ENCODE measurements at places on chromosomes 3 and 15. TPM values are rescaled to one million over a fixed set of nuclear protein-coding genes. Genes with fewer than 3 reads are reported as not detected.

DNA sequence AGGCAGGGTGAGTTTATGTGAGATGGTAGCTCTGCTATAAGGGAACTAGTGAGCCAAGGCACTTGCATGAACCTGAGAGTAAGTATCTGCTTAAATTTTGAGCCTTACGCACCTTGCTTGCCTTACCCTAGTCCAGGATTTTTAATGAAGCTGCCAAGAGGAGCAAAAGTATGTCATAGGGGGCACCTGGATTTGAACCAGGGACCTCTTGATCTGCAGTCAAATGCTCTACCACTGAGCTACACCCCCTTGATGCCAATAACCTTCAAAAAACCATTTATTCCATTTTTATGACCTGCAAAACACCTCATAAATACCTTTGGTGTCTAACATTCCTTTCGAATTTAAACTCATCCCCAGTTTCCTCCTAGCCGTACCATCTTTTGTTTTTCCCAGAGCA is 88.3 kb upstream of the ACP3 start:
- peak; percentile 24 for DNase-seq

GRCh38 chr3:10594915-10595314 is 89.5 kb upstream of the ATP2B2 start:
- peak; percentile 56 for DNase-seq

GRCh38 chr15:67076147-67076843 is 10.9 kb downstream of the SMAD3 start:
- peak; percentile 76 for DNase-seq

CCR9 gene
- polyA plus RNA-seq: not detected

FBXL2 gene
- polyA plus RNA-seq: 7.5 TPM

DNA sequence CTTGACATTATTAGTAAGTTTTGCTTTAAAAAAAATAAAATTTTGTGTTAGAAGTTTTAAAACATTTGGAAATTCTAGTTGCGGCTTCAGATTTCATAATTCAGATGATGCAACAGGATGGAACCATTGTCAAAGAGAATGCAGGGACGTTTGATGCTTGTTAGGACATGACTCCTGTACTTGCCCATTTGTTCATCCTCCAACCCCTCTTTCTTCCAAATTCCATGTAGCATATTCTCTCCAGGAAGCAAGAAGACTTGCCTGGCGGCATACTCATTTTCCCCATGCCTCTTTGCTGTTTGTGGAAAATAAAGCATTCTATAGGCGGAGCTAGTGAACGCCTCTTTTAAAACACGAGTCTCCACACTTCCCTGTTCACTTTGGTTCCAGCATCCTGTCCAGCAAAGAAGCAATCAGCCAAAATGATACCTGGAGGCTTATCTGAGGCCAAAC is at the start of gene CSTA:
Gene CSTA, plus strand, starts transcription at position 378 of the 453 bp plus-strand sequence. Its CDS starts 45 bp downstream, at position 423.
- no peak for DNase-seq

SAMMSON gene
- not detected for polyA plus RNA-seq

- no peak for DNase-seq
These were observed 7.1 kb downstream of the BLOC1S6 start for GRCh38 chr15:45594319-45594718.

GRCh38 chr3:195154111-195154791 is 116.7 kb downstream of the XXYLT1 start:
- DNase-seq: no peak

GRCh38 chr3:29850641-29851040 is 569.8 kb downstream of the RBMS3 start:
- no peak for DNase-seq

DNA sequence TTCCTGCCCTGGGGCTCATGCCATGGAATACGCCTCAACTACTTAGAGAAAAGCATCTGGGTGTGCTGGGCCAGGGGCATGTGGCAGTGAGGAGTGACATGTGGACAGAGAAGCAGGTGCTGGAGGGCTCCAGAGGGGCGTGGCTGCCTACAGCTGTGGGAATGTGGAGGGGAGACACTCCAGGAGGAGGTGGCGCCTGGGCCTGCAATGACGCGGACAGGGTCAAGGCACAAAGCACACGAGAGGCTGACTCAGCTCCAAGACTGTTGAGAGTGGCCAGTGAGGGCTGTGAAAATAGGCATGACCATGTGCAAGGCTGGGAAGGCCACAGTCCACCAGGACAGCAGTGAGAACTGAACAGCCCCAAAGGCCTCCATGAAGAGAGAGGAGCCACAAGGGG is 48.5 kb downstream of the PTH1R start:
- peak; percentile 60 for DNase-seq

GRCh38 chr15:77107531-77108355 is 36.8 kb upstream of the TSPAN3 start:
- peak; percentile 53 for DNase-seq

C3orf22 gene
- not detected for polyA plus RNA-seq

DNA sequence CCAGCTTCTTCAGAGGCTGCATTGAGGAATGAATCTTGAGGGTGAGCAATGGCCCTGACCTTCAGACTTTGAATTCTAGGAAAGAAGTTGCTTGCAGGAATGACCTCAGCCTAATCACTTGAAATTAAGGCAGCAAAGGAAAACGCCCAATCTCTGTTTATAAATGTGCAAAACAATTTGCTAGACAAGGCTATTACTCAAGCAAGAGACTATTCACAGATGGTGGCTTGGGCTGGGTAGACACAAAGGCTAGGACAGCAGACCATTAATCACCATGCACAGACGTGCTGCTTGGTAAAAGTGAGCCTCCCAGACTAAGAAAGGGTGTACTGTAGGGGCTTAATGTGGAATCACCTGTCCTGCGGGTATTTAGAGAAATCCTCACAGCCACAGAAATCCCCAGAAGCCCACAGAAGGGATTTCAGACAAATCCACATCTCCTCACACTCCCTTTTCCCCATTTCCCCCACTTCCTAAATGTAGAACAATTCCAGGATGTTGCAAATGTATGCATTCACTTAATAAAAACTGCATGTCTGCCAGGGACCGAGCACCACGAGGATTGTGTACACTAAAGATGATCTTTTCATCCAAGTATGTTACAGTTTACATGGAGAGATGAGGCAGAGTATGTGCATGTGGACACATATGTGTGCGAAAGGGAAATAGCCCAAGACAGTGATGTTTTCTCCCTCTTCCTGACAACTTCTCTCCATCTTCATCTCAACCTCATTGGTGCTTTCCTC is 259.5 kb downstream of the THSD4 start:
- DNase-seq: no peak

DNA sequence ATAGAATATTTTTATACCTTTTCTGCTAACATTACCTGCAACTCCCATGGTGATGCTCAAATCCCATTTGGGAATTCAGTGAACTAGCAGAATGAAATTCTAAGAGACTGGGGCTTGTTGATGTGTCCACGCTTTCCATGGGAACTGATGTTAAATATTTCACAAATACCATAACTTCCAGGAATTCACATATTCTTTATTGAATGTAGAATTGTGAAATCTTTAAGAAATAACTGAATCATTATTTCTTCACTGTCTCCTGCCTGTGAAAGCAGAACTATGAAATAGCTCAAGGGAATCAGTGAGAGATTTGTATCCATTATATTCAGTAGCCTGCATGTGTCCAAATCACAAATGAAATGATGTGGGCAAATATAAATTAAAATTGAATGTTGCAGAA is 130.8 kb downstream of the SERPINI1 start:
- no peak for DNase-seq

DNA sequence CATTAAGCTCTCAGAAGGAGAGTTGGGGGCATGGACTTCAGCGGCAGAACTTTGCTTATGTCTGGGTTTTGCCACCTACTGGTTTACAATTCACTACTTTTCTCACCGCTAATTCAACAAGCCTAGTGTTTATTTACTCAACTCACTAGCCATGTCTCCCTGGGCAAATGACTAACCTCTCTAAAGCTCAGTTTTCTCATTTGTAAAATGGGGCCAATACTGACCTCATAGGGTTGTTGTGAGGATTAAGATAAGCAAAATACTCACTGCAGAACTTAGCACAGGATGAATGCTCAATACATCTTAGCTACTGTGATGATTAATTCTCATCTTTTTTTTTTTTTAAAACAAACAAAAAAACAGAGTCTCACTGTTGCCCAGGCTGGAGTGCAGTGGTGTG is 106.3 kb downstream of the CADPS start:
- no peak for DNase-seq
